ENCODE measurements at places on chromosomes 11 and 22.

GRCh38 chr22:17091851-17092250, 7.1 kb downstream of the IL17RA start:
- DNase-seq, result no peak

GRCh38 chr11:81005595-81005994, 1564.8 kb upstream of the TENM4 start:
- DNase-seq, result peak; percentile 69

GRCh38 chr11:124762105-124762623, at the start of gene ESAM:
Gene ESAM (minus strand): TSS chr11:124762290. CDS start chr11:124762154, 136 bp downstream.
- no peak for DNase-seq

DNA sequence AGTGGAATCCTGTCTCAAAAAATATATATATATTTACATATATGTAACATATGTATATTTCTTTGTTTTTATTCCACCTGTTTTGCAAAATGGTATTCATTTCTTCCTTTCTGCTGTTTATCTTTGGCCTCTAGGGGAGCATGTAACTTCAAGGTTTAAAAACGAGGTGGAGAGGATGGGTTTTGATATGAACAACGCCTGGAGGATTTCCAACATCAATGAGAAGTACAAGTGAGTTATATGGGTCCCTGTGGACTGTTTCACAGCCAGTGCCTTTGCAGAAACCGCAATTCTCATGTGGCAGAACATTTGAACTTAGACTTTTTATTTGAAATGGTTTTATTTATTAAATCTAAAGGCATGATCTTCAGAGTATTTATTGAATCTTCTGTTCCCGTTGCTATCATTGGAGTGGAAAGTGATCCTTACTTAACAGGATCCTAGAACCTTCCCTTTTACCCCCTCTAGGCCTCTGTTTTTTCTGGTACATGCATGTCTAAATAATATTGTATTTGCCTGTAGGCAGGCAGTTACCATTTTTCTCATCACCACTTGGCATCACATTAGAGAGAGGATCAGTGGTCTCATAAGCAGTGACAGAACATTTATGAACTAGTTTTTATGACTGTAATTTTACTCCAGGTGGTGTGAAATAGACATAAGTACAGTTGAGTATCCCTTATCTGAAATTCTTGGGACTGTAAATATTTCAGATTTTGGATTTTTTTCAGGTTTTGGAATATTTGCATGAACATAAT, 81.5 kb upstream of the HORMAD2 start:
- no peak for DNase-seq

GRCh38 chr11:111302298-111302697, 4.0 kb downstream of the POU2AF3 start:
- DNase-seq, result no peak

DNA sequence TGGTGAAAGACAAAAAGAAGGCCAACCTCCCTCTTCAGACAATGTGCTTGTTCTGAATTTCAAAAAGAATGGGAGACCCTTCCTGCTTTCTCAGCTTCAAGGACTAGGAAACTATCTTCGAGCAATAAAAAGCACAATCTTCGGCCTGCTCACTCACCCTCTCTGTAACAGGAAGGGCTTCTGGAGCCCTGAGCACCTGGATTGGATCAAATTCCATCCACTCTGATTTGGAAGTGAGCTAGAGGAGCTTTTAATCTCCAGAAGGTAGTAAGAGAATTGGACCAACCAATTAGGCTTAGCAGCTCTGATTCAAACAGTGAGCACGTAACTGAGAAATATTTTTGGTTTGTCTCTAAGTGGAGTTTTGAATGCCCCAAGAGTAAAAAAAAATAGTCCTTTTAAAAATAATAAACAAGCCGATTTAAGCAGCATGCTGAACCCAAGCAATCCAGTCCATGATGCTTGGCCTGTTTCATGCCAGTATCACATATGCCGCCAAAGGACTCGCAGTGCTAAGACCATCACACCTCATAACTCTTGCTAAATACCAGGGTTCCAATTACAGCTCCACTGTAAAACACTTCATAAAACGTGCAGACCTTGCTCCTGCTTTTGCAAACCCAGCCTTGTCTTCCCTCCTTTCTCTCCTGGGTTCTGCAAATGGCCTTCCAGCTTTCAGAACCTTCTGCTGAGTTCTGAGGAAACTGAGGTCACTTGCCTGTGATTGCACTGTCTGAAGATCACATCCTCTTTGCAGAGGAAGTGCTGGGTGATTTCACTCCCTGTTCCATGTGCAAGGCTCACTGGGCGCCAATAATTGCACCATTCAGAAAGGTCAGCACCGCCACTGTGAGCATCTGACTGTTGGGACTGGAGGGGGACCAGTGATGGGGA, 74.4 kb downstream of the SLC1A2 start:
- no peak for DNase-seq

- peak; percentile 89 for DNase-seq
Observed at GRCh38 chr11:1382831-1383607, 6.7 kb upstream of the BRSK2 start.

- peak; percentile 46 for DNase-seq
Observed at GRCh38 chr22:46748908-46749675, 11.0 kb upstream of the CERK start.

- DNase-seq, result peak; percentile 83
Observed at GRCh38 chr11:8262552-8263108, 1.0 kb downstream of the LMO1 start.

- peak; percentile 95 for DNase-seq
Observed at GRCh38 chr11:66418168-66418985, 2.5 kb upstream of the NPAS4 start.

GRCh38 chr11:30326906-30327305, 4.0 kb downstream of the ARL14EP start:
- DNase-seq, result no peak

GRCh38 chr11:65305501-65306268, 9.0 kb upstream of the CDC42EP2 start:
- DNase-seq, result no peak

DNA sequence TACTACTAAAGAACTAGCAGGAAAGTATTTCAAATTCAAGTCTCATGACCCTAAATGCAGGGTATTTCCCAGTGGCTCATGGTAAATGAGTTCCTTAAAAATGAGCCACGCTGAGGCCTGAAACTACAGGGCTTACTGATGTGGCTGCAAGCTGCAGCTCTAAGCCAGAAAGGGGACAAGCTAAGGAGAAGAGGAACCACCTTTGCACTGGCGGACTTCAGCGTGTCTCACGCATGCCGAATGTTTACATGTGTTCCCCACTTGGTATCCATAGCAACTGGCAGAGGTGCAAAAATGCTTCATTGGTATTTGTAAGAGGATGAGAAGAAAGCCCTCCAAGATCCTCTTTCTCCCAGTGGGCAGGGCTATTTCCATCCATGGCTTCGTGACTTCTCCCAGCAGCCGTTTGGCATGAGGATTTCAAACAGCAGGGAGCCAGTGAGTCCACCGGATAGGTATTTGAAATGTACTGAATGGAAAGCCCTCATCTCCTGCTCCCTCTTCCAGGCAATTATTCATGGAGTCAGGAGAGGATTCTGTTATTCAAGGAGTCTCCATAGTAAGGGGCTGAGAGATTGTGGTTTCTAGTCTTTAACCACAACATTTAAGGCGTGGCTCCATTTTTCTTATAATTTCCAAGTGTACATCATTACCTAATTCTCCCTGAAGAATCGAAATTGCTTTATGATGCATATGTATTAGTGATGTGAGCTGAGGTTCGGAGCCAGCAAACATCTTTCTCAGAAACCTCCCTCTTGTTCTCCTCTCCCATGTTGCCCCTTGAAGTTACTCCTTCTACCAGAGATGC, 55.3 kb upstream of the CD44 start:
- peak; percentile 92 for DNase-seq

- no peak for DNase-seq
Observed at GRCh38 chr22:38448945-38449745, 5.9 kb downstream of the KCNJ4 start.

DNA sequence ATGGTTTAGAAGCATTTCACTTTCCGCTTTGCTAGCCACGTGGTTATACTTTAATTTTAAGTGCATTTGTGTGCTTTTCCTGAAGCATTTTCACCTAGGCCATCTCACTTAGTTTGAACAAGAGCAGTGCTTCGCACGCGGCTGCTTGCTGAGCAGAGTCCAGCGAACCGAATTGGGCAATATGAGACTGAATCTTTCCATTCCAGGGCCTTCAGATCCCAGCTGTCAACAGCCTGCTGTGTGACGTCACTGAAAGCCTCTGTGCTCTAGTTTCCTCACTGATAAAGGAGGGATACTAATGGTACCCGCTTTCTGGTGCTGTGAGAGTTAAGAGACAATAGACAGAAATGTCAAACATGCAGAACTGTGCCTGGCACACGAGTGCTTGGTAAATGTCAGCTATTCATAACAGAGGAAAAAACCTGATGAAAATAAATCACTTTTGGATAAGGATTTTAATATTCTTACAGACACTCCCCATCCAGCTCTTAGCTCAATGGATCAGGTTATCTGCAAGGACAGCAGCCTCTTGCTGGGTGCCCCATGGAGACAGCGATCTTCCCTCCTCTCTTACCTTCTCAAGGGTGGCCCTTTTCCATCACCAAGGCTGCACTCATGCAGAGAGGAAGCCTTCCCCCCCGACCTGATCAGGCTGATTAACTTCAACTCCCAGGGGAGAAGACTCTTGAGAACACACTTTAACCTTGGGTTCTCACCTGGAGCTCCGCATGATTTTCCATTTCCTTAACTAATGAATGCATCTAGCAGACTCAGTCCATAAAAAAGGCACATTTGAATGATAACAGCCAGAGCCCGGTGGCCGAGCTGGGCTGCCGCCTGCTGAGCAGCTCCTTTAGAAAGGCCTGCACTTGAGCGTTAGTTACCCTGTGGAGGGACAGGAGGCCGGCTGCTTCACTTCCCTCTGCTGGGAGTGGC, 3.5 kb upstream of the GLB1L3 start:
- DNase-seq, result peak; percentile 63

- DNase-seq, result no peak
Observed at GRCh38 chr22:46815132-46815531, 52.7 kb downstream of the TBC1D22A start.

DNA sequence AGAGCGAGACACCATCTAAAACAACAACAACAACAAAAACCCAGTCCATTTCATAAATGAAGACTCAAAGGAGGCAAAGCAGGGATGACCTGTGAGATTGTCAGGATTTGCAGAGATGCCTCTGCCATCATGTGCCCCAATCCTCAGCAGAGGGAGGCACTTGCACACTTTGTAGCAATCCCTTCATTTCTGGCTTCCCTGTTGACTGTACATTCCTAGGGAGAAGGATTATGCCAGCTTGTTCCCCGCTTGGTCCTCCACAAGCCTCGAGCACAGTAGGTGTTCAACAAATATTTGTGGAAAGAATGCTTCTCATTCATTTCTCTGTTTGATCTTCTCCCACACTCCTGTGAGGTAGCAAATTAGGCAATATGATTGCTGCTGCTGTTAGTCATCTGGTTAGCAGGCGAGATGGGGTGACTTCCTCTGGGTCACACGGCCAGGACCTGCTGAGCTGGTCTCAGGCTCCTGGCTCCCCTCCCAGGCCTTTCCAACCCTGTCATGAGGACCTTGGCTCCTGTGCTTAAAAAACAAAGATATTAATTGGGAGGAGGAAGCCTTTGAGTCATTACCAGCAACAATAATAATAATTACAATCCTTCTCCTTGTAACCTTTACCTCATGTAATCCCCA, 34.1 kb downstream of the LIF start:
- peak; percentile 87 for DNase-seq

DNA sequence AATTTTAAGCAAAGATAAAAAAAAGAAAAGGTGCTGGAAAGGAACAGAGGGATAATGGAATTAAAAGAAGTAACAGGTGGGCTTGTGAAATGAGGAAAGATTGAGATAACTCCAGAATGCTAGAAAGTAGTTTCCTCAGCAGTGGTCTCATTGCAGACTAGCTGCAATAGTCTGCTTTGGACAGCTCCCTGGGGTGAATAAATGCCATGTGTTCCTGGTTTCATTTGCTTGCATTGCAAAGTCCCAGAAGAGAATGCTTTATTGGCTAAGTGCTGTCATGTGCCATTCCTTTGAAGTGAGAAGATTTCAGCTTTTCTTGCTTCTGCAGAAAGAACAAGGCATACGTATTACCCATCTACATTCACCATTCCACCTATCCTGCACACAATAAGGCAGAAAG, 478.8 kb upstream of the RAG2 start:
- DNase-seq, result no peak

GRCh38 chr11:11876458-11876857, 34.7 kb downstream of the USP47 start:
- DNase-seq, result no peak

DNA sequence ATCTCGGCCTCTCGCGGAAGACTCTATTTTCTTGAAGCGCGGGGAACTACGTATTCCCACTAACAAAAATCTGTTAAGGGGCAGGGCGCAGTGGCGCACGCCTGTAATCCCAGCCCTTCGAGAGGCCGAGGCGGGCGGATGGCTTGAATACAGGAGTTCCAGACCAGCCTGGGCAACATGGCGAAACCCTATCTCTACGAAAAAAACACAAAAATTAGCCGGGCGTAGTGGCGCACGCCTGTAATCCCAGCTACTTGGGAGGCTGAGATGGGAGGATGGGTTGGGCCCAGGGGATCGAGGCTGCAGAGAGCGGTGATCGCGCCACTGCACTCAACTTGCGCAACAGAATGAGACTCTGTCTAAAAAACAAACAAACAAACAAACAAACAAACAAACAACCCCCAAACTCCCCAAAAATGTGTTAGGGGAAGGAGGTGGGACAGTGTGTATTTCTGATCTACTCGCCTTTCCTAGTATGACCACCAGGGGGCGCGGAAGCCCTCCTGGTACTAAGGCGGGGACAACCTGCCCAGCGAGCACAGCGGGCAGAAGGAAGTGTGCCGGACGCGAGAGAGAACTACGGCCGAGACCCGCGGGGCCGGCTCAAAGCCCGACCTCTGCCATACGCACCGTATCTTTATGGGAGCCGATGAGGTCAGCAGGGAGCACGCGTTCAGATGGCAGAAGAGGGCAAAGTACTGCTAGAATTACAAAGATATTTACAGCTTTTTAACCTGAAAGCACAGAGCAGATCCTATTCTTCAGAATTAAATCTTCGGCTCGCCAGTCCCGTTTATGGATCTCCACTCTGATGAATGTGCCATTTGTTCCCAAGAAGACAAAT, 1.3 kb upstream of the STX3 start:
- peak; percentile 93 for DNase-seq

DNA sequence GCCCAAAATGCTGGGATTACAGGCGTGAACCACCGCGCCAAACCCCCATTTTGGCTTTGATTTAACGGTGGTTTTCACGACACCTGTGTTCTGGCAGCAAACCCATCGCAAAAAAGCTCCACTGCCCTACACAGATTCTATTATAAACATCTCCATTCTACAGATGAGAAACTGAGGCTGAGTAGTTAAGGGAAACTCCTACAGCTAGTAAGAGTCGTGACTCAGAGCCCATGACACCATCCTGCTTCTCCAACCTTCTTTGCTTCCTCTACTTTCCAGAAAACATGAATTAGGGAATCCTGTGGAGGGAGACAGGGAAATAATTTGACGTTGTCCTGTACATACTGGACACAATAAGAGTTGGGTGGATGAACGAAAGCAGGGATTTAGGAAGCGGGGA, 429 bp upstream of the SNX15 start:
- no peak for DNase-seq

Data from AG20443 (cell line).